ENCODE measurements at places on chromosomes 12 and 14.
A peak's percentile ranks its signal among the peaks of the same experiment; 100 is the strongest.

DNA sequence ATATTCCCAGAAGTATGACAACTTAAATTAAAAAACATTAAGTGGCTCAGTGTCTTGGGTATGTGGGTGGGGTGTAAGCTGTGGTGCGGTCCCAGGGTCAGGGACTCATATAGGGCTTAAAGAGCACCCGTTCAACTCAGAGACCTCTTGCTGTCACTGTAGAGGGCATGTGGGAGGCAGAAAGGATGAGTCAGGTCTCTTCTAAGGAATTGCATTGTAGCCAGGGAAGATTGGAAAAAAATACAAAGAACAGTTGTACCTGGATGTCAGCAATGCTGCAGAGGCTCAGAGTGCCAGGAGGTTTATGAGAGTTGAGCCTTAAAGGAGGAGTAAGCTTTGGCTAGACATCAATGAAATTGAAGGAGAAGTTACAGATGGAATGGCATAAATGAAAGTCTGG, 104.1 kb downstream of the MYRFL start:
- no peak for DNase-seq

GRCh38 chr14:105204931-105205672, 24.0 kb upstream of the NUDT14 start:
- DNase-seq = no peak

GRCh38 chr12:112937741-112938719, at the start of gene OAS3:
Gene OAS3, plus strand, starts transcription at chr12:112938474. Its CDS starts 57 bp downstream, at chr12:112938531.
- peak; percentile 45 for DNase-seq

GRCh38 chr12:84157170-84157569, 755.4 kb downstream of the SLC6A15 start:
- DNase-seq = no peak

- peak; percentile 60 for DNase-seq
Observed at GRCh38 chr12:45725631-45726602, 3.6 kb upstream of the ARID2 start.

GRCh38 chr12:123063535-123063934, 83.1 kb downstream of the ARL6IP4 start:
- no peak for DNase-seq

All from HuH-7.5 (cell line).